Activated CD8-positive, alpha-beta T cell treated with anti-CD3 and anti-CD28 coated beads, Interleukin-2, amount 10 ng/mL, durations not matched to agents 7 days and 5 days (primary cell): ENCODE measurements at places on chromosomes 5 and 9. TPM values are rescaled to one million over a fixed set of nuclear protein-coding genes. Genes with fewer than 3 reads are reported as not detected.

GRCh38 chr5:57650360-57651069 lies 167.9 kb upstream of the ACTBL2 start:
- DNase-seq: peak; percentile 27

IL31RA gene
- total RNA-seq: not detected

- DNase-seq: no peak
These were observed 28.2 kb downstream of the PRELID2 start for GRCh38 chr5:145806923-145807322.

GRCh38 chr9:88746743-88747398 lies 211.9 kb downstream of the NXNL2 start:
- DNase-seq: no peak

DPYSL3 gene
- total RNA-seq: 0.23 TPM
